ENCODE measurements at places on chromosomes 16 and 17.

- DNase-seq, result peak; percentile 72
These were observed 106.3 kb downstream of the SEC14L1 start for GRCh38 chr17:77247048-77247541.

DNA sequence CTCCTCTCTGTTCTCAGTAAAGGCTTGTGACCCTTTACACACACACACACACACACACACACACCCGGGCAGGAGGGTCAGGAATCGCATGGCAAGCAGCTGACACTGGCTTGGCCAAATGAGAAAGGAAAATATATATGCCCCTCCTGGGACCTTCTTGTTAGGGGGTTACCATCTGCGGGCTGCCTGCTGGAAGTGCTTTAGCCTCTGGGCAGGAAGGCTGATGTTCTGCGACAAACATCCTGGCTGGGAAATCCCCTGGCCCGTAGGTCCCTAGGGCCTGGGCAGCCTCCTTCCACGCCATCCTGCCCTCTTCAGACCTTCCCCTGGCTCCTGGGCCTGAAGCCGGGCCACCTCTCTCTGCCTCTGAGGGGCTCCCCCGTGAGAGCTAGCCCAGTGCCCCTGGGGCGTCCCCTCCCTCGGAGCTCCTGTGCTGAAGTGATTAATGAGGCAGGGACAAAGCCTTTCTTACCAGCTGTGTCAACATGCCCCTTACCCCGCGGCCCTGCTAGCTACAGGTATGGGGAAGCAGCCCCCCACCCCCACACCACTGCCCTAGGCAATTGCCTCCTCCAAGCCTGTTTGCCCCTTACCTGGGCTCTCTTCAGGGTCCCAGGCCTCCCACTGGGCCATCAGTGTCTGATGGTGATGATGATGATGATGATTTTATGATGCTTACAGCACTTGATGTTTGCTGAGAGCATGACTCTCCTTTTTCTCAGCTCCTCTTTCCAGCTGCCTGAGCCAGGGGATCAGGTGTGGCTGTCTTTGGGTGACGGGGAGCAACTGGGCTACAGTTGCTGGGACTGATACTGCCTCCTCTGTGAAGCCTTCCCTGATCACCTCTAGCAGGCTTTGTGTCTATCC lies 32.8 kb upstream of the ETV4 start:
- no peak for DNase-seq

GRCh38 chr16:74450236-74450635 lies 29.0 kb upstream of the CLEC18B start:
- DNase-seq, result no peak

GRCh38 chr17:41133880-41134735 lies 6.2 kb downstream of the KRTAP4-6 start:
- no peak for DNase-seq

DNA sequence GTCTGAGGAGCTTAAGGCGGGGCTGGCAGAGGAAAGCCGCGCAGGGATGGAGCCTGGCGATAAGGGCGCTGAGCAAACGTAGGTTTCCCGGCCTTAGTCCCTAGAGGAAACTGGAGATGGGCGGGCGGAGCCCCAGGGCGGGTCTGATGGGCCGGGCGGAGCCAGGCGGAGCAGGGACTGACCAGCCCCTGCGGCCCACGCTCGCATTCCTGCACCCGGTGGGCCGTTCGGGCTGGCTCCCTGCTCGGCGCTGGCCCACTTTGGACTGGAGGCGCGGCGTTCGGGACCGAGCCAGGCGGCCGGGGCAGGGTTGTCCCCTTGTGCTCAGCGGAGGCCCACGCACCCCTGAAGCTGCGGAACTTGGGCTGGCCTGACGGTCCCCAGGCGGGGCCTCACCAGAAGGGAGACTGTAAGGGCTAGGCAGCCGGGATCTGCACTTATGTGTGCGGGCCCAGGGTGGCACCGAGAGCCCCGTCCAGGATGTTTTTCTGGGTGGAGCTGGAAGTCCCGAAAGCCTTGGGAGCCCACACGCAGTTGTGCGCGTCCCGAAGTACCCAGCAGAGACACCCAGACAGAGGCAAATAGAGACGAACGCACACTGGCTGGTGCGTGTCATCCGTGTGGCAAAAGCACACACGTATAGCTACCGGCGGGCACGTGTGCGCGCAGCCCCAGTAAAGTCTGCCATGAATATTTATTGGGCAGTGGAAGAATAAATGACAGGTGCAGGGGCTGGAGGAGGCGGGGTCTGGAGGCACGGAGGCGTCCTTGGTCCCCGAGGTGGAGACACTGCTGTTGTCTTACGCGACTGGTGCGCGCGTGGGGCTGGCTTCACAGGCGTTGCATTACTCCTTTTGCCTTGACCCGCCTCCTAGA lies 1.4 kb downstream of the PYDC1 start:
- no peak for DNase-seq

GRCh38 chr17:62825182-62825581 lies 17.1 kb upstream of the MARCHF10 start:
- DNase-seq, result no peak

All from stimulated activated CD8-positive, alpha-beta memory T cell treated with anti-CD3 and anti-CD28 coated beads, Interleukin-7, amount 100 ng/mL, for 1 hour (primary cell).